ENCODE measurements at places on chromosomes 16 and 17.

- DNase-seq: no peak
Observed at GRCh38 chr17:45121055-45121454, 11.3 kb downstream of the PLCD3 start.

GRCh38 chr16:87487361-87487924, 5.4 kb downstream of the ZCCHC14 start:
- DNase-seq: peak; percentile 26

DNA sequence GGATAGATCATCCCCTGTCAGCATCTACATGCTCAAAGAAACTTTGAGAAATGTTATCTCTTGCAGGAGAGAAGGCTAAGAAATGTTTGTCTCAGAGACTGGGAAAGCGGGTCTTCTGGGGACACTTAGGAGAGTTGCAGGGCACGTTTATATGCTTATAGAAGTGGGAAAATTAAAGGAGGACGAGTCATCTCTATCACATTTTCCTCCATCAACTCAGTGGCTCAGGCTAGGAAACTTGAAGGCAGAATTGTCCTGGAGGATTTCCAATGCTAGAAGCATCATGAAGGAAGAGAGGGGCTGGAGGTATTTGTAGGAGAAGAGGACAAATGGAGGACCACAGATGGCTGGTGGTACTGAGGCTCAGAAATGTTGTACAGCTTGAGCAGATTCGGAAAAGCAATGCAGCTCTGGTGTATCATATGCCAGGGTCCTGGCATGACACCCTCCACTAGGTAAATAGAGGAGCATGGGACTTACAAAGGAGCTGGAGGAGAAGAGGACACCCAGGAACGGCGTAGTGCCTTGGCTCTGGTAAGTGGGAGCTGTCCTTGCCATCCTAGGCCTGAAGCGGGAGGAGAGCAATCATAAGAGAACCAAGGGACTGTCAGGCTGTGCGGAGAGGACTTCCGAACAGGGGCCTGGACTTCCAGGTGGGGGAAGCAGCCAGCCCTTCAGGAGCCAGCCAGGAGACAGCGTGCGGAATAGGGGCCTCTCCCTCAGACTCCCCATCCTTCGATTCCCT, 4.5 kb upstream of the HS3ST3B1 start:
- no peak for DNase-seq

DNA sequence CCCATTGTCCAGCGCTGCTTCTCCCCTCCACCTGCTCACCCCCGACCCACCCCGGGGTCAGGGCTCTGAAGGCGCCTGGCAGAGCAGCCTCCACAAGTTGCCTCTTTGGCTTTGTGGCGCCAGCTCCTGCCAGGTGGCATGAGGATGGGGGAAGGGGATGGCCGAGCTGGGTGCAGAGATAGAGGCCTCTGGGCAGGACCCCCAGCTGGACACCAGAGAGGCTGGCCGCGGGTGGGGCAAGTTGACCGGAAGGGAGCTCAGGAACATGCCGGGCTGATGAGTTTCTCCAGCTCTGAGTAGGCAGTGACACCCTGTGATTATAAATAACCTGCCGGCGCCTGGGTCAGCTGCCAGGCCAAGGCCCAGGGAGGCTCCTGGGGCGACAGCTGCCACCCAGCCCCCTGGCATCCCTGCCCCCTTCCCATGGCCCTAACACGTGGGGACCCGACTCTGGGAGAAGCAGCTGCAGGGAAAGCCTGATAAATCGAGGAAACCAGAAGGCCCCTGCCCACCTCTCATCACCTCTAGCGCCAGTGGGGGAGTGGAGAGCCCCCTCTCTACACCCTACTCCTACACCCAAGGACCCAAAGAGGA, 729 bp downstream of the P2RX5 start:
- DNase-seq: no peak

- DNase-seq: peak; percentile 93
Observed at GRCh38 chr17:45051060-45051719, at the start of gene DCAKD. Gene DCAKD (minus strand): TSS chr17:45051632. CDS start chr17:45034885, 16,747 bp downstream.

- no peak for DNase-seq
Observed at GRCh38 chr16:57102888-57103851, 10.8 kb downstream of the CPNE2 start.

DNA sequence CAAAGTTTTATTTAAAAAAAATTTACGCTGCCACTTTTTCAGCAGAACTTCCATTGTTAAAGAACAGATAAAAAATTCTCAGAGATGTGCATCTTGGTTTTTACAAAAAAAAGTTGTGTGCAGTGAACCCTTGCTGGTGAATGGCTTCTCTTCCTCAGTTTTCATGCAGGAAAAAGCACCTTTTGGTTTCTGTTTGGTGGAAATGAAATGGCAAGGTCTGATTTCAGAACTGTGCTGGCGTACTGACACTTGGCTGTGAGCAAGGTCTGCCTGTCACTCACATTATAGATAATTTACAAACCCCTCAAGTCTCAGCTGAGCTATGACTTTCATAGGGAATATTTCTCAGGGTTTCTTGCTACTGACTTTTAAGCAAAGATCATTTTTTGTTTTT, 5.7 kb upstream of the SALL1 start:
- no peak for DNase-seq

DNA sequence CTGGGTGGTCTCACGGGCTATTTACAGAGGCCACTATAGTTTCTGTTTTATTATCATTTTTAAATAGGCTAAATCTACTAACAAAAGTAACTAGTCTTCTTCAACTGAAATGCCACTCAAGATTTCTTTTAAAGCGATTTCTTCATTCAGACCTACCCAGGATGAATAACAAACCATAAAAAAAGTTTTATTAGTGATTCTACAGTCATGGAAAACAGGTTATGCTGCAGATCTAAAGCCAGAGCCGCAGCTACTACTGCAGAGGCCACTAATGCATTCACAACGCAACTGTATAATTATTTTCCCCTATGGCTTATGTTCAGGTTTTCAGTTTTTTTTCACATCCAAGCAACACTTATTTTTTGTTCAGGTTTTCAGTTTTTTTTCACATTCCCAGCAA, 136.2 kb upstream of the AXIN2 start:
- DNase-seq: no peak

GRCh38 chr17:72970246-72970645, 122.2 kb downstream of the SLC39A11 start:
- DNase-seq: no peak

GRCh38 chr16:5321930-5322329, 224.3 kb upstream of the EEF2KMT start:
- no peak for DNase-seq

DNA sequence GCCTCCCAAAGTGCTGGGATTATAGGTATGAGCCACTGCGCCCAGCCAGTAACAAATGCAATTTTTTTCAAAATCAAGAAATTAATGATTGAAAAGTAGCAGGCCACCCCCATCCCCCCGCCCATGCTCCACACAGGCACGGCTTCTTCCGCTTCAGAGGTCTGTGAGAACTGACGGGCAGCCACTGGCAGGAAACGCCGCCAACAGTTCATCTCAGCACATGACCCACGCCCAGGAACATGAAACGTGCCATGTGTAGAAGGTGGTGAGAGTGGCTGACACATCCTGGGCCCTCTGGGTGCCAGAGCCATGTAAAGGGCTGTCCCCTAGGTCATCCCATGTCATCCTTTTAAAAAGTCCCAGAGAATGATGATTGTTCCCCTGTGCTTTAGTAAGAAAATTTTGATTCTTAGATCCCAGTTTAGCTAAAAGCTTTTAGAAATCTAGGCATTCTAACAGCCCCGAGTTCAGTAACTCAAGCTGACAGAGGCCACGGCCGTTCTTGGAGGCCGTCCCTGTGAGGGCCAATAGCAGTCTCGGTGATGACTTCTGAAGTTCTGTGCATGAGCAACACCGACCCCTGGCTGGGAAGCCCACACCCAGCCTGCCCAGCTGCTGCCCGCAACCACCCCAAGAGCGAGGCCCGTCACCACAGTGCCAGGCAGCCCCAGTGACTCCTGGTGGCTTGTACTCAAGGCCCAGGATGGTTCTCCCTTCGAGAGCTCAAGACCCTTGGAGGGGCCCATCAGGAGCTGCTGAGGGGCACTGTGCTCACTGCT, 52.1 kb downstream of the KLHDC4 start:
- peak; percentile 53 for DNase-seq

GRCh38 chr17:8225813-8226535, 15.6 kb upstream of the AURKB start:
- DNase-seq: peak; percentile 80

- no peak for DNase-seq
Observed at GRCh38 chr16:15041271-15042004, 14.4 kb downstream of the NTAN1 start.

GRCh38 chr17:71118039-71118438, 948.7 kb downstream of the KCNJ2 start:
- no peak for DNase-seq

- no peak for DNase-seq
Observed at GRCh38 chr17:19975601-19976000, 2.0 kb downstream of the AKAP10 start.

- no peak for DNase-seq
Observed at GRCh38 chr16:20314575-20314974, 12.7 kb downstream of the GP2 start.

- no peak for DNase-seq
Observed at GRCh38 chr17:76983075-76983775, 115.0 kb downstream of the MGAT5B start.

GRCh38 chr16:30715750-30716445, 16.9 kb downstream of the SRCAP start:
- DNase-seq: peak; percentile 49

DNA sequence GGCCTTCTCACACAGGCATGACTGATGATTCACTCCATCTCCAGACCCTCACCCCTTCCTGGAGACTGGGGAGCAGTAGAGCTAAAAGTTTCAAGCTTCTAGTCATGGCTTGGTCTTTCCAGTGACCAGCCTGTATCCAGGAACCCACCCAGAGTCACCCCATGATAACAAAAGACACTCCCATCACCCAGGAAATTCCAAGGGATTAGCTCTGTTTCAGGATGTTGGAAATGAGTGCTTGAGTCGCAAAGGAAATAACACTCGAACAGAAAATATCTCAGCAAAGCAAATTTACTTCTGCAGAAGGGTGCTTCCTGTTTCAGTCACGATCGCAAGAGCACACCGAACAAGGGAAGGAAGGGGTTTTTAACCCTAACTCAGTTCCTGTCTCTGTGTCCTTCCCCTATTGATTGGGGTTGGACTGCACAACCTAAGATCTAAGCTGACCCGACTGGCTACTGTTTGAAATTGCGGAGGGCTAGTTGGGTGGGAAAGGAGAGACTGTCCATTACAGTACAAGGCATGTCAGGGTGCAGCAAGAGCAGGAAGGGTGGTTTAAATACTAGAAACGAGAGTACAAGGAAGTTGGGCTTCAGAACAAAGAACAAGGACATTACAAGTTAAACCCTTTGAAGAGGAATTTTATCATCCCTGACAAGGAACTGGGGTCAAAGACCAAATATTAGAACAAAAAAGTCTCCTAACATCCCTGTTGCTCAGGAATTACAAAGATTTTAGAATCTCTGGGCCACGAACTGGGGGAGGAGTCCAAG, 224.4 kb upstream of the CACNG5 start:
- DNase-seq: no peak

DNA sequence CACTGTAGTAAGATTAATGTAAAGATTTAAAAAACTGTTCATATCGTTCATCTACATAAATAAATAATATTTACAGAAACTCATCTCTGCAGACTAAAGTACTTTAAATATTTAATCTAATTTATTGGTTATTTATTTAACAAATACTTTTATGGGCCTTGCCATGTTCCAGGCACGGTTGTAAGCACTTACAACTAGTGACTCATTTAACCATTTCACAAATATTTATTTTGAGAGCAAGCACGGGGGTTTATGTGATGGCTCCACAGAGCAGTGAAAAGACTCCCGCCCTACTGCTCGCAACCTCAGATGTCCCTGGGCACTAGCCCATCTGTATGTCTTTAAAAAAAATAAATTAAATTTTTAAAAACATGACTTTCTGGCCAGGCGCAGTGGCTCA, 575.9 kb downstream of the WWOX start:
- no peak for DNase-seq

DNA sequence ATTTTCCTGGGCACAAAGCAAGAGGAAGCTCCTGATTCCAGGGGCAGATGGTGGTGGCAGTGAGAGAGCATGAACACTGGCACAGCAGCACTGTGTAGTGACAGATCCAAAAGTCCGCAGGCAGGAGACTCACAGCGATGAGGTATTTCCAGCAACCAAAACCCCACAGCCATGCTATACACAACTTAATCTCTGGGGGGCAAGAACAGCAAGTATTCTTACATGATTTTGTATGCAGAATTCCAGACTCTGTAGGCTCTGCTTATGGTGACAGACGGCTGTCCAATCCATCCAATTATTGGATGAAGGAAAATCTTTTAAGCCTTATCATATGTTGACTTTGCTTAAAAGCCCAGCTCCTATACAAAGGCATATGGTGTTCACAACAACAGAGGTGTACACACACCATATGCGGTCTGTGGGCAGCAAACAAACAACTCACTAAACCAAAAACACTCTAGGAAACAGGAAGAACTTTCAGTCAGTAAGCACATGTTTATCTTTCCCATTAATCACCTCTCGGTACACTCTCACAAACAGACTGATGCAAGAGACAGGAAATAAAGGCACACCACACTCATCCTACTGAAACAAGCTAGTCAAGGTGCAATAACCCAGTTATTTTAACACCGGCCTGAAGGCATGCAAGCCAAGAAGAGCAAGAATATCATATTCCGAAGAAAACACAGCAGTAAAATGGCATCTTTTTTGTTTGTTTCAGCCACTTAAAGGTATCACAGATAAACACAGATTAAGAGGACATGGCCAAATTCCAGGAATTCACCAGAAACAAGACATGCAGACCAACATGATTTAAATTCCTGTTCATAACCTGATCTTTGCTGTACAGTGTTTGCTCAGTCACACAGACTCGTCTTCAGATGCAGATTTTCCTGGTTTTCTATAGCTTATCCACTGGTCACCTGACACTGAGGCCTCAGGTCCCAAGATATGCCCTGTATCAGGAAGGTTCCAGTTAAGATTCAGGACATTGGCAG, 47.8 kb downstream of the ERN1 start:
- no peak for DNase-seq

DNA sequence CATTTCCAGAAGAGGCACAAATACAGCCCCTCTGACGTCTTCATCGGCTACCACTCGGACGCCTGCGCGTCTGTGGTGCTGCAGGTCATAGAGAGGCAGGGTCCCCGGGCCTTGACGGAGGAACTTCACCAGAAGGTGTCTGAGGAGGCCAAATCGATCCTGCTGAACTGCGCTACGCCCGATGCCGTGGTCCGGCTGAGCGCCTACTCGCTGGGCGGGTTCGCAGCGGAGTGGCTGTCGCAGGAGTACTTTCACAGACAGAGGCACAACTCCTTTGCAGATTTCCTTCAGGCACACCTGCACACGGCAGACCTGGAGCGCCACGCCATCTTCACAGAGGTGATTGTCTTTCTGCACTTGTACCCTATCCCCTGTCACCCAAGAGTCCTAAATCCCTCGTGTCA, 67.0 kb upstream of the ENDOV start:
- no peak for DNase-seq

GRCh38 chr16:24855678-24856077, 9.9 kb downstream of the SLC5A11 start:
- no peak for DNase-seq
